NCI-H524 treated with DMSO at 0.1 percent for 48 hours (cell line): ENCODE measurements at places on chromosomes 13 and 19.

DNA sequence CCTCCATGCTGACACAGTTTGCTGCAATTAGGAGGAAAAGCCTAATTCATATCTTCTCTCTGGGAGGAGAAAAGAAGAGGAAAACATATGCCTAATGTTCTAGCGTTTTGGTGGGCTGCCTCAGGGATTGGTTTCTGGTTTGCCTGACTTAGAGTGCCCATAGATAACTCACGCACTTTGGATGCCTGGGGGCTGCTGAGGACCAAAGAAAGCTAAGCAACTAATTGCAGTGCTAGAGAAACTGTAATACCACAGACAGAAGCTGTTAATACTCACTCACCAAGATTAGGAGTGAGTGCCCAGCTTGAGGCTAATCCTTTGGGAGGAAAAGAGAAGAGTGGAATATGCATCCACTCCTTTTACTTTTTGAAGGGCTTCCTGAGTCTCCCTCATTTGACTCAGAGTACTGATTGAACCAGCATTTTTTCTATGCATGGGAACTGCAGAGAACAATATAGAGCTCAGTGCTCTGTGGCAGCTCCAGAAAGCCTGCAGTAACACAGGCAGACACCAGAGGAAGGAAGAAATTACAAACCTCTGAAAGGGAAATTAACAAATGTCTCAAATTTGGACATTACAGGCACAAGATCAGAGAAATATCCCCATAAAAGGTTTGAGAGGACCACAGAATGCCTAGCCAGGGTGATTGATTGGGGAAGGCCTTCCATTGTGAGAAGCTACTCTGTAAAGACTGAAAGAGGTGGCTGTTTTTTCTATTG is 666.4 kb downstream of the OLFM4 start:
- no peak for DNase-seq

DNA sequence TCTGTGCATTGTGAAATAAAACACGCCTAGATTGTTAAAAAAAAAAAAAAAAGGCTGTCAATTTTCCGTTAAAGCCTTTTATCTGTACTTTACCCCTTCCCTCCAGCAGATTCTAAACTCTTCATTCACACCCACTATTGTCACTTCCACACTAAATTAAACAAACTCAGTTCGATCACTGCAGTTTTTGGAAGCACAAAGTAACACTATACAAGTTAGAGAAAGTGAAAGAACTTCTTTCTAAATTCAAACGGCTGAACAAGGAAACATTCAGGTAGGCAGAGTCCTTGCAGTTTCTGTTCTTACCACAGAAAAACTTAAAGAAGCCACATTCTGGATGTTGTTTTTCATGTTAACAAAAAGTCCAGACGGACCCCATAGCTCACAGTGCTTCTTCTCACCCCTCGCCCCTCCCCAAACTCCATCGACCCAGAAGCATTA is 27.5 kb upstream of the UBE2L5 start:
- no peak for DNase-seq

DNA sequence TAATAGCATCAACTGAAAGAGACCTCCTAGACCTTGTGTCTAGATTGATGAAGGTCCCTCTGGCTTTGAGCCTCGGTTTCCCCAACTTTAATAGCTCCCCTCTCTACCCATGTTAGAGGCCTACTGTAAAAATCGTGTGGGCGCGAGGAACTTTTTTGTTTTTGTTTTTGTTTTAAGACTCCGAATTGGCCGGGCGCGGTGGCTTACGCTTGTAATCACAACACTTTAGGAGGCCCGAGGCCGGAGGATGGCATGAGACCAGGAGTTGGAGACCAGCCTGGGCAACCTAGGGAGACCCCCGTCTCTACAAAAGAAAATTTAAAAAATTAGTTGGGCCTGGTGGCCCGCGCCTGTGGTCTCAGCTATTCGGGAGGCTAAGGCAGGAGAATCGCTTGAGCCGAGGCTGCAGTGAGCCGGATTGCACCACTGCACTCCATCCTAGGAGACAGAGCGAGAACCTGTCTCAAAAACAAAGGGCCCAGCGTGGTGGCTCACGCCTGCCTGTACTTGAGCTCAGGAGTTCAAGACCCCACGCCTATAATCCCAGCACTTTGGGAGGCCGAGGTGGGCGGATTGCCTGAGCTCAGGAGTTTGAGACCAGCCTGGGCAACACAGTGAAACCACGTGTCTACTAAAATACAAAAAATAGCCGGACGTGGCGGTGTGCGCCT is 858 bp upstream of the PPP6R1 start:
- no peak for DNase-seq

GRCh38 chr13:20796791-20797508 is 23.2 kb upstream of the EEF1AKMT1 start:
- DNase-seq, result no peak

DNA sequence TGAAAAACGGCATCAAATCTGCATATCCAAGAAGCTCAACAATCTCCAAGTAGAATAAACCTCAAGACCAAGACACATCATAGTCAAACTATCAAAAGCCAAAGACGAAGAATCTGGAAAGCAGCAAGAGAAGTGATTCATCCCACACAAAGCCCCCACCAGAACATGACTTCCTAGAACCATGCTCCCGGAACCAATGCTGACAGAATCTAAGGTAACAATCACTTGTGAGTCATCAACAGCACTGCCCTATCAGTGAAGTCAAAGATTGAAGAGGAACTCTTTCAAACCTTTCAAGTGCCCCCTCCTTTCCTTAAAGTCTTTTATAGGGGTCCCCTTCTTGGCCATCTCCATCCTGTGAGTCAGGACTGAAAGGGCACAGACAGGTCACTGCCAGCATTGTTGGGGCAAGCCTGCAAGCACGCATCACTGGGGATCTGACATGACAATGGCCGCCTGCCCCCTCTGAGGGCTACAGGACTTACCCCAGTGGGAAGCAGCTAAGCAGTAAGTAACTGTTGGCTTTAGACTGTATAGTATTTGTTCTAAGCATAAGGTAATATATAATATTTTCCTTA is at the start of gene CCDC70:
TSS of gene CCDC70 (plus strand) at position 247 of the 578 bp plus-strand sequence. CDS start 3,443 bp downstream, outside the sequence.
- DNase-seq, result no peak

DNA sequence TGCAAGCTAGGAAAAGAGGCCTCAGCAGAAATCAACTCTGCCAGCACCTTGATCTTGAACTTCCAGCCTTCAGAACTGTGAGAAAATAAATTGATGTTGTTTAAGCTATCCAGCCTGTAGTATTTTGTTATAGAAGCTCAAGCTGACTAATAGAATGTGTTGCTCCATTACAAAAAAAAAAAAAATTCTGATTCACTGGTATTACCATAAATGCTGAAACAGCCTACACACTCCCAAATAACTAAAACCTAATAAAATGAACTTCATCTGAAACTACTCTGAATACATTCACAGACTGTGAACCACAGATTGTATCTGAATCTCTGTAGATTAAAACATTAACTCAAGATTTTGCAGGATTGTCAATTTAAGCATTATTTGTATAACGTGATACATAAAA is 49.5 kb downstream of the RAP2A start:
- no peak for DNase-seq

DNA sequence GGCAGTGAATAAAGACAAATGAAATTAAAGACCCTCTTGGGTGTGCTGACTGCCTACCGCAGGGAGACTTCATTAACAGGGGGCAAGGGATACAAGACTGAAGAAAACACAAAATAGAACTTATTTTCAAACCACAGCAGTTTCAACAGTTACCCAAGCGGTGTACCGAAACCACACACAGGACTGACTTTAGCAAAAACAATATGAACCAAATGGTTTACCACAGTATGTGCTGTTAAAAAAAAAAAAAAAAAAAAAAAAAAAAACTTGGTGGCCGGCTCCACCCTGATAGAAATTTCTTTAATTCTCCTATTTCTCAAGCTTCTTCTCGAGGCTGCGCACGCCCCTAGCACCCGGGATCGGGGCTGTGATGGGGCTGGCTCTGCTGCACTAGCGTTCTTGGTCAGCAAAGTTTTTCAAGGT is 42.6 kb downstream of the KLF2 start:
- no peak for DNase-seq

DNA sequence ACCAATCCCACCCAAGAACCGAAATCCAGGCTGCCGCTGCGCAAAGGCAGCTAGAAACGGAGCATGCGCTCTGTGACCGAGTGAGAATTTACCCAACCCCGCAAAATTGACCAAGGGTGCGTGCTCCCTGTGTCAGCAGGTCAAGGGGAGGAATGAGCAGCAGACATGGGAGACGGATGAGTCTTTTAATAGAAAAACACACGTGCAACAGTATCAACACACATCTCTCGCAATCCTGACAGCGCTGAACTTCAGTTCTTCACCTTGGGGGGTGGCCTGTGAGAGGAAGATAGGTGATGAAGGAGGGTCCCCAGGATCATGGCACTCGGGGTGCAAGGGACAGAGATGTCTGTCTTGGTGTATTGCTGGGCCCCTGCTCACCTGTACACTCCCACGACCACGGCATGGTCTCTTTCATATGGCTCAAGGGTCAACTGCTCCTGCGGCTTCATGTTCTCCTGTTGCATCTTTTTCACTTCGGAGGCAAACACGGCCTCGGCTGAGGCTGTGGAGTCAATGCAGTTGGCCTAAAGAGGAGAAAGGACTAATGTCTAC is 402 bp upstream of the DYRK1B start:
- no peak for DNase-seq

- DNase-seq, result no peak
These were observed 66.8 kb downstream of the KCTD15 start for GRCh38 chr19:33863436-33863835.

DNA sequence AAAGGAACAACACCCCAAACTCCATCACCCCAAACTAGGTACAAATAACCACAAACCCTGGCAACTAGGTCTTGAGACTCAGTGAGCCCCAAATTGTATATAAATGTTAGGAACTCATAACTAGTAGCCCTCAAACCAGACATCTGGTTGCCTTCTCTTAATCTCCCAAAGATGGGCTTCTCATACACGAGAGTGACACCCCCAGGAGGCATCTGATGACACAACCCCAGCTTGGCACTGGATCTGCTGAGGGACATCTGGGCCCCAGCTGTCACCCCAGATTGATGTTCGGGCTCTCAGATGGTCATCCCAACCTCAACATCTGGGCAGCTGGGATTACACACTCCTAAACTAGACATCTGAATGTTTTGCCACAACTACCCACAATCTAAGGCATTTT is 14.8 kb downstream of the RABAC1 start:
- DNase-seq, result no peak

- no peak for DNase-seq
These were observed 56.5 kb downstream of the VAV1 start for GRCh38 chr19:6828698-6829633.

DNA sequence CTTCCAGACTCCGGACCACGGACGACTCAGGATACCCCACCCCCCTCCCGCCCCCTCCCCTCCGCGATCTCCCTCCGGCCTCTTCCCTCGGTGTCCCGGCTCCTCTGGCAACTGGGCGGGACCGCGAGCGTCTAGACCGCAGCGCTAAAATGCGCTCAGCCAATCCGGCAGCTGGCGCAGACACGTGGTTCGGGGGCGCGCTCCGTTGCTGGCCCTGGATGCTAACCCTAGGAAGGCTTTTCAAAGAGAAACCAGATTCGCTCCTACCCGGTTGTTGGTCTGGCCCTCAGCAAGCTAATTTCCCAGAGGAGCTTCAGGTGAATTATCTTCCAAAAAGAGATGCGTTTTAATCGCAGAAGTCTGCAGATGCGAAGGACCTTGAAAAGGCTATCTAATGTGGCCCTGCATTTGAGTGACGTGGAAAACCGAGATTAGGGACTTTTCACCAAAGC is at the start of gene DZIP1:
TSS of gene DZIP1 (minus strand) at position 106 of the 452 bp plus-strand sequence. CDS start 2,677 bp downstream, outside the sequence.
- peak; percentile 44 for DNase-seq

GRCh38 chr13:27573265-27573664 is 47.1 kb downstream of the LNX2 start:
- DNase-seq, result no peak

- DNase-seq, result no peak
These were observed 17.5 kb downstream of the MAU2 start for GRCh38 chr19:19338082-19338481.

GRCh38 chr19:41294393-41294792 is 15.6 kb upstream of the CCDC97 start:
- DNase-seq, result no peak

DNA sequence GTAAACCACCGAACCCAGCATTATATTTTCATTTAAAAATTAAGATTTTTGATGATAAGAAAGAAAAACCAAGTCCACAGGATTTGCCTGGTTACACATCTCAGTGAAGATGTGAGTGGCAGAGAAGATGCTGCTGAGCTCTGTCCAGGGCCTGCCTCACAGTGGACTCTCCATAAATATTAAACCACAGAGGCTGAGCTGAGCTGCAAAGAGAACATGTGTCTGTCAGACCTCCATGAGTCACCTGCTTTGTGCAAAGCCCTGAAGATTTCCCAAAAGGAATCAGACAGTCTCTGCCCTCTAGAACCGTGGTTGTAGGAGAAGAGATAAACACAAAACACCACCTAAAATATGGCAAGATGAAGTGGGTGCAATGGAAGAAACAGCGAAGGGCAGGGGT is 127.2 kb upstream of the TSC22D1 start:
- DNase-seq, result no peak

DNA sequence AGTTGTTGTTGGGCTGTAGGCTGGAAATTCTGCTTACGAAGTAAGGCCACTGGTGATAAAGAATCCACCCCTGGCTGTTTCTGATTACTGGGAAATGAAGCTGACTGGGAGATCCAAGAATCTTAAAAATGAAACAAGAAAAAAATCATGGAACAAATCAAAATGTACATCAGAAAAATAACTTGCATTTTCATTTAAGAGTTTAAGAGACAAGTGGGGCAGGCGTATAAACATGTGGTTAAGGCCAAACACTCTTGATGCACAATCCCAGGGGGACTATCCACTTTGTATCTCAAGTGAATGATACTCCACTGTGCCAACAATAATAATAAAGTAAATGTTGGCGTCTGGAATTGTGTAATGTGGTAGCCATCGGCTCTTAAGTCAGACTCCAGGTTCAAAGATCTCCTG is 24.6 kb downstream of the ZMYM5 start:
- DNase-seq, result no peak

DNA sequence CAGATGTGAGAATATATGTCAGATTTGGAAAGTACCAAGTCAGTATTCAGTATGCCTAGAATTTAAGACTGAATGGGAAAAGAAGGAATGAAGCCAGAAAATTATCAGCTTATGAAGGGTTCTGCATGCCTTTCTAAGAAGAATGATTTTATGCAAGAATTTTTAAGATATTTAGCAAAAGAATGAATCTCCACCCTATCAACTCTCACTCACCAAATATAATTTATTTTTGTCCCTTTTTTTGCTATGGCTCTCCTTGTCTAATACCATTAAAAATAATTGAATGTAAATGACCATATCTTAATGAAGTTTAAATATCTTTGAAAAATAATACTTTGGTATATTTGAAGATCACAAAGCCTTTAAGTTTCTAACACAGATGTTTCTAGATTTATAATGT is 612.7 kb upstream of the GPC6 start:
- DNase-seq, result no peak

DNA sequence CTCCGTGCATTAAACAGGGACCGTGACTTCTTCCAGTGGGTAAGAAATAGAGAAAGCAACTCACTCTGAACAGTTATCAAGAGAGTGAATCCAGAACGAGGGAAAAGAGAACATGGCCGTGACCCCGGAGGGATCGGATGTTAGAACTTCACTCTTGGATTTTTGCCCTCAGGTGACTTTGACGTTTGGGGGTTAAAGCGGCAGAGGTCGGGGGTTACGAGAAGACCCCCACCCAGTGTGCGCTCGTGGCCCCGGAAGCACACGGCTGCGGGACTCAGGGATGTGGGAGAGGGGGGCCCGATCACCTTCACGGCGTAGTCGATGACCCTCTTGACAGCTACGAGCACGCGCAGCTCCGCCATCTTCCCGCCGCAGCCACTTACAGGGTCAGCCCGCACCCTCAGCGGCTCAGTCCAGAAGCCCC is at the start of gene ETFB:
TSS of gene ETFB (minus strand) at position 424 of the 424 bp plus-strand sequence. CDS start at position 362, 62 bp downstream.
- no peak for DNase-seq

- no peak for DNase-seq
These were observed 138.5 kb upstream of the TMTC4 start for GRCh38 chr13:100812982-100813584.

GRCh38 chr19:343451-343931 is 1.1 kb downstream of the MIER2 start:
- DNase-seq, result no peak
